ENCODE measurements at places on chromosomes 16 and 17. TPM values are rescaled to one million over a fixed set of nuclear protein-coding genes. Genes with fewer than 3 reads are reported as not detected.

Gene SPECC1
- 12.7 TPM for total RNA-seq

Gene OTOA
- not detected for total RNA-seq

Gene C16orf96
- total RNA-seq, result not detected

Gene HS3ST3B1
- total RNA-seq, result 0.27 TPM

Gene RRAD
- 10.4 TPM for total RNA-seq

Gene SLC38A8
- total RNA-seq, result not detected

Gene TOX3
- total RNA-seq, result not detected

Gene KRT40
- total RNA-seq, result not detected

Gene TM4SF5
- total RNA-seq, result not detected

Gene TTYH2
- 1.8 TPM for total RNA-seq

Gene KRTAP16-1
- not detected for total RNA-seq

Gene ARHGAP44
- 2.8 TPM for total RNA-seq

Gene RUNDC3A
- not detected for total RNA-seq

Gene BCL6B
- 0.36 TPM for total RNA-seq

Gene HOXB1
- not detected for total RNA-seq

Gene CCDC40
- total RNA-seq, result 9.7 TPM

Gene TBX21
- not detected for total RNA-seq

Gene HLF
- total RNA-seq, result 1.9 TPM

Gene HSDL1
- 5.0 TPM for total RNA-seq

Gene PPP1R1B
- total RNA-seq, result not detected

Gene HIGD1B
- not detected for total RNA-seq

Gene TEKT1
- total RNA-seq, result not detected

Gene TMEM238L
- total RNA-seq, result not detected

Gene QRICH2
- total RNA-seq, result 0.92 TPM

Gene APOBR
- total RNA-seq, result not detected

Gene TBX4
- total RNA-seq, result 0.89 TPM

Gene CRYBA1
- total RNA-seq, result not detected
